ENCODE measurements at places on chromosomes 5 and 9.

DNA sequence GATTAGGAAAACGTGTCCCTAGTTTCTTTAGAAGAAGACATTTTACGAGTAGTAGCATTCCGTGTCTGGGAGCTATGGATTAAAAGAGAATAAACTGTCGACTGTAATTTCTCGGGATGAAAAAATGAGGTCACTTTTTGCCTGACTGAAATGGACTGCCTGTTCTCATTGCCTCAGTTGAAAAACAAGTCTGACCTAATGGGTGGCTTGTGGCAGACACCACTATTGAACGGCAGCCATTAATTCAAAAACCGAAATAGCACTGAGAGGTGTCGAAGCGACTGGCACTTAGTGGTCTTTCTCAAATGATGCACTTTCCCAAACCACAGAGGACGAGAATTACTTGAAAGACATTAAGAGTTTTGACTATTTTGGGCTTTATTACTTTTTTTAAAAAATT, 35.4 kb downstream of the OSTF1 start:
- DNase-seq, result no peak

- no peak for DNase-seq
Observed at GRCh38 chr5:53426512-53426830, 54.0 kb upstream of the FST start.

DNA sequence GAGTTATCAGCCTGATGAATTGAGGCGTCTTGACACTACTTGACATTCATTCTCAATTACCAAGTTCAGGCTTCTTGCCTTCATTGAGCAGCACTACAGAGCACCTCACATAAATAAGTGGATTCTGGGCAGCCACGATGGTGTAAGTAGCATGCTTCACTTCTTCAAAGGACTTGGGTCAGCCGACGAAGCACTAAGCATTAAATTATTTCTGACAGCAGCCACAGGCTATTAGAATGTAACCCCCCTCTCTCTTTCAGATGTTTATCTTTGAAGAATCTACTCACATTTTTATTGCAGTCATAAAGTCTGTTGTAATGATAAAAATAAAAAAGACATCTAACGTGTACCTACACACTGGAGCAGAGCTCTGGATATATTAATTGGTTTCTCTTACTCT, 45.9 kb upstream of the VPS13A start:
- no peak for DNase-seq

DNA sequence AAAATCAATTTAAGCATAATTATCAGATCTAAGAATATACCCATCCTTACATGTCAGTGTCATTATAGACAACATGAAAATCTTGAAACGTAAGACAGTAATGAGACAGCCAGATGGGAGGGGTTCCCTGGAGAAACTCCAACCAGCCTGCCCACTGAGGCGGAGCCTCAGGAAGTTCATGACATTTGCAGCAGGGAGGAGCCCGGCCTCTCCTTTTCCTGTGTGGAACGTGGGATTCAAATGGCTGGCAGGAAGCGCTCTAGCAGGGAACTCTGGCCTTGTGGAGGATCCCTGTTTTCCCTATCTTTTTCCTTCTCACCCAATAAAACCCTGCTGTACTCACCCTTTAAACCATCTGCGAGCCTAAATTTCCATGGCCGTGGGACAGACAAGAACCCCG, 176.6 kb upstream of the KCNN2 start:
- DNase-seq, result no peak

DNA sequence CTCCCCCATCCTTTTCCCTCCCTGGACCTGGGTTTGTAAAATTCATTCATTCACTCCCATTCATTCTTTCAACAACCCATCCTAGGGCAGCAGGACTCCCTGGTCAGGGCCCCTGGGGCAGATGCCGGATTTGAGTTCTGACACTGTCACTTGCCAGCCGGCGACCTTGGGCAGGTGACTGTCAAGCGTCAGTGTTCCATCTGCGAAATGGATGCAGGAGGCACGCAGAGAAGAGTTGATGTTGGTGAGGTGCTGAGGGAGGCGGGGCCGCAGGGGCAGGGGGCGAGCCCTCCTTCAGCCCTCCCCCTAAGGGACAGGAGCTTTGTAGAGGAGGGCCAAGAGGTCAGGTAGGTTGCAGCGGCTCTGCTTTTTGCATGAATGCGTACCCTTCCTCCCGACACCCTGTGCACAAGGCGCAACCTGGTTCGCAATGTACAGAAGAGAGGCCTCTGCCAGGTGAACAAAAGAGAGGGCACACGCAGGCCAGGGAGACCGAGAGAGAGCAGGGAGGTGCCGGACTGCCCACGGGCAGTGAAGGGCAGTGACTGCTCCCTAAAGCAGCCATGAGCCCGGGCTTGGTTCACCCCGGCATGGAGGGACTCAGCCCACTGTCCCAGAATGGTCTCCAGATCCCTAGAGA, 128.1 kb downstream of the BARX1 start:
- no peak for DNase-seq

- DNase-seq, result no peak
Observed at GRCh38 chr5:172077664-172078425, 71.4 kb upstream of the FBXW11 start.

DNA sequence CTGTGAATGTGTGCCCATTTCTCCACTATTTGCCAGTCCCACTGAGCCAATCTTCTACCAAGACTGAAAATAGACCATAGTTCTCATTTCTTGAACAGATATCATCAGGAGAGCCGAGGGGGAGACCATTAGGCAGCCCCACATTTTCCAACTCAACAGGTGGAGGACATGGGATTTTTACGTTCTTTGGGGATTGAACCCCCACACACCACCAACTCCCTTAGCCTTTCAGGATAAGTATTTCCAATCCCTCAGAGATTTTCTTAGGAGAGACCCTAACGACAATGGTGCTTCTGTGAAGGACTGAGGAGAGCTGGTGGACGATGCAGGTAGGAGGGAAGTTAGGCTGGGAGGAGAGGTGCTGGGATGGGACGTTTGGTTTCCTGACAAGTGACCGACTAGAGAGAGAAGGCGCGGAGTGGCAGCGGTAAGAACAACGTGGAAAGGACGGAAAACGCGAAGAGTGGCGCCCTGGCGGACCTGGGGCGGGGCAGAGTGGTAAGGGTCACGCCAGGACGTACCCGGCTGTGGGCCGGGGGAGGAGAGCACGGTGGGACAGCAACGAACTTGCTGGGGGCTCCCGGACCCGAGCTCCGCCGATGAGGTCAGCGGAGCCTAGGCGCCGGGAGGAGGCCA, 681 bp upstream of the CHSY3 start:
- DNase-seq, result no peak

- no peak for DNase-seq
Observed at GRCh38 chr9:121942313-121942712, 150.8 kb downstream of the TTLL11 start.

DNA sequence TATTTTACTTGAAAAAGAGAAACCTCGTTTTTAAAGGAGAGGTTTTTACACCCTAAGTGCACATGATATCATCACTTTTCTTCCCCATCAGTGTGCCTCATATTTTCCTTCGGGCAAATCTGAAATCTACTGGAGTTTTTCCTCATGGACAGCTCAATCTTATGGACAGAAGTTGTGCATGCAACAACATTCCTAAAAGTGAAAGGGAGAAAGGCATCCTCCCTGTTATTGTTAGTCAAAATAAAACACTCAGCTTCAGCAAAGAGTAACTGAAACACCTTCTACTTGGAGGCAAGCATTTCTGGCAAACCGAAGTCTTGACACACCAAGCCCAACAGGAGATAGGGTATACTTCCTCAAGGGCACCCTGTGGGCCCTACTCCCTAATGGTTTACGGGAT, 217.9 kb downstream of the BNC2 start:
- DNase-seq, result no peak

DNA sequence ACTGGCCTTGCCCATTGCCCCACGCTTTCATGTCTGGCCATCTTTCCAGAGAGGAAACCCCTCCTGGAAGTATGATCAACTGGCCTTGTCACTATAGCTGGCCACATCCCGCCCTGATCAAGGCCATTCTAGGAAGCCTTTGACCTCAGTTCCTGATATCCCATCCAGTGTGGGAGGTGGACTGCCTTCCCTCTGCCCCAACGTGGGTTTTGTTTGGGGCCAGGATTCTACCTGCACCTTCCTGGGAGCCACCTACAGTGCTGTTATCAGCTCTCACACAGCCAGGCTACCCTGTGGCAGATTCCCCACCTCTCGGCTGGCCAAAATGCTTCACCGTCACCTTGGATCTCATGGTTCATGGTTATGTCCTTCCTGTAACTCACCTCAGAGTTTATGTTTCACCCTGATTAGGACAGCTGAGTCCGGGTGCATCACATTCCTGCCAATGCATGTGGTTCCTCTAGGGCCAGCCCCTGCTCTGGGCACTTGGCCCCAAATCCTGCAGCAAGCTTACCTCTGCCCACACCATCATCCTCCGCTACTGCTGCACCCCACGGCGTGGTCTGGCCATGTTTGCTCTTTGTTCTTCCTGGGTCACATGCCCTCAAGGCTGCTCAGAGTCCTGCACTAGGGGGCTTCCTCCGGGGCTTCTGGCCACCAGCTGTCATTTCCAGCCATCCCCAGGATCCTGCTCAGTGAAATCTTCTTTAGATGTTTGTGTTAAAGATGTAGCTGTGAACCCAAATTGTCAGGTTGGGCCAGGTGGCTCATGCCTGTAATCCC, 24.2 kb upstream of the S1PR3 start:
- DNase-seq, result no peak

DNA sequence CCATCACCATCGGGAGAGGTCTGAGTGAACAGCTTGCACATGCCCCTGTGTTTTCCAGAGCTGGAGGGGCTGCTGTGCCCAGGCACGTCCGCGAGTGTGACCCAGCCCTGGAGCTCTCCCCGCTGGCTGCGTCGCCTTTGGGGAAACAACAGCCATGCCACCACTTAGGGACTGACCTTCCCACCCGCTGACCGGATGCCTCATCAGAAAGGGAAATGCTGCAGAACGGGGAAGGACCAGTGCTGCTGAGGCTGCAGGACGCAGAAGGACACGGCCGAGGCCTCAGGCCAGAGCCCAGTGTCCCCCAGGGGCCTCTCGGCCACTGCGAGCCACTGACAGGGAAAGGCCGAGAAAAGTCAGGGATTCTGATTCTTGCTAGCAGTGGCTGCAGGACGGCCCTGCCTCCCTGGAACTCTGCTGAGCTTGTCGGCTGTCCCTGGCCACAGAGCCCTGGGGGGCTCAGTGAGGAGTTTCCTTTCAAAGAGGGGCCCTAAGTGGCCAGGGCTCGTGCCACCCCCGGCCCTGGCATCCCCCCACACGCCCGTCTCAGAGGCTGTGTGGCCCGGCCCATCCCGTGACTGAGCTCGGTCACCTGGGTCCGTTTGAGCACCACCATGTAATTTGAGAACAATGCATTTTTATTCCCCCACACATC, 130.8 kb downstream of the ZNF354C start:
- no peak for DNase-seq

DNA sequence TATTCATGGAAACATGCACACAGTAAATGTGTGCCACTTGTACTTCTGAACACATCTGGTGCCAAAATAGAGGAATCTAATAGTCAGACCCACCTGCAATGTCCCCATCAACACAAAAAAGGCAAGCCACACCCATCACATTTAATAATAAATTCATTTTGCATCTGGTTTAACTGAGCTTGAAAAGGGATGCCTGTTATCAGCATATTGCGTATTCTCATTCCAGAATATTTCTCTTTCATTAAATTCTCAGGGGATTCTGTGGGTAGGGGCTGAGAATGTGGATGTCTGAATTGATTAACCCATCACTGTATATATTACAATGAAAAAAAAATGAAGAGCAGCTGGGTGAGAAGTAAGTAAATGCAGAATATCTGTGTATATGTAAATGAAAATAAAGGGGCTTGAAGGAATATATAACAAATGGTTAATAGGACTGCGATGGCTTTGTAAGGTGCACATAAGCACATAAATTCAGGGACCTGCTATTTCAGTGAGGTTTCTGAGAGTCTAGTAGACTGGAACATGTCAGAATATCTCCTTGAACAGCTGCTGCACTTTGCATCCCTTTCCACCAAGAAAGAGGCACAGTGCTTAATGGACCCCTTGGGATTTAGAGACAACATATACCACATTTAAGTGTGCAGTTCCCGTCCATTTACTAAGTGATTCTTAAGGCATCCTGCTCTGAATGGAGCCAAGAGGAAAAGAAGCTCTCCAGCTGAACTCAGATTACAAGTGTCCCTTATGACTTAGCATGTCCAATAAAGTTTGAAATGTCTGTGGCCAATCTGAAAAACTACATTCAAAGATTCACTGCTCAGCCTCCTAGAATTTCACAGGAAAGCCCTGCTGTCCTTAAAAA, 104.1 kb upstream of the NIPBL start:
- DNase-seq, result no peak

DNA sequence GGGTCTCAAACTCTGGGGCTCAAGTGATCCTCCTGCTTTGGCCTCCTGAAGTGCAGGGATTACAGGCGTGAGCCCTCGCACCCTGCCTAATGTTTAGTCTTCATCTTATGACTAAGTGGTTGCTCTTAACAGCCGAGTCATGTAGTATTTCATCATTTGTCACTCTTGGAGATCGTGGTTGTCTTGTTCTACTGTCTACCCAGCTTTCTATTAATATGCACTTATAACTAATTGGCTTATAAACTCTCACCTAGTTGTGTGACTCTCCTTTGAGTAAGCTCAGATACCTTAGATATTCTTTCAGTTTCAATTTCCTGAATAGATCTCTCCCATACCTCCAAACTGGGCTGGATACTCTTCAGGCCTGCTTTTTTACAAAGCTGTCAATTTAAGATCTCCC, 19.9 kb downstream of the SLC44A1 start:
- no peak for DNase-seq

DNA sequence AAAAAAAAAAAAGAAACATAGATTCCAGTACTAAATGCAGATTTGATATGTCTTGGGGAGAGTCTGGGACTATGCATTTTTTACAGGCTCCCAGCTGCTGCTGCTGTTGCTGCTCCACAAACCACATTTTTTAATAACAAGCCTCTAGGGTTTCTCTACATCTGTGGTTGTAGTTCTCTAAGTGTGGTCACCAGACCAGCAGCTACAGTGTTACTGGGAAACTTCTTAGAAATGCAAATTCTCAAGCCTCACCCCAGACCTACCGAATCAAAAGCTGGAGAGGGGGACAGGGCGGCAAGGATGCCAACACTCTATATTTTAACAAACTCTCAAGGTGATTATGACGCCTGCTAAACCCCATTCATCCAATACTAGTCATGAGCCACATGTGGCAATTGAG, 293.4 kb upstream of the PTGER4 start:
- DNase-seq, result no peak

- no peak for DNase-seq
Observed at GRCh38 chr9:136741883-136742571, 713 bp downstream of the LCN10 start.

All from NCI-H1436 treated with DMSO at 0.1 percent for 48 hours (cell line).